Stimulated activated CD8-positive, alpha-beta memory T cell treated with anti-CD3 and anti-CD28 coated beads, Interleukin-2, amount 100 ng/mL, for 1 hour (primary cell): ENCODE measurements at places on chromosomes 2 and 18.

- no peak for DNase-seq
These were observed 181.9 kb downstream of the MREG start for GRCh38 chr2:215831296-215831913.

DNA sequence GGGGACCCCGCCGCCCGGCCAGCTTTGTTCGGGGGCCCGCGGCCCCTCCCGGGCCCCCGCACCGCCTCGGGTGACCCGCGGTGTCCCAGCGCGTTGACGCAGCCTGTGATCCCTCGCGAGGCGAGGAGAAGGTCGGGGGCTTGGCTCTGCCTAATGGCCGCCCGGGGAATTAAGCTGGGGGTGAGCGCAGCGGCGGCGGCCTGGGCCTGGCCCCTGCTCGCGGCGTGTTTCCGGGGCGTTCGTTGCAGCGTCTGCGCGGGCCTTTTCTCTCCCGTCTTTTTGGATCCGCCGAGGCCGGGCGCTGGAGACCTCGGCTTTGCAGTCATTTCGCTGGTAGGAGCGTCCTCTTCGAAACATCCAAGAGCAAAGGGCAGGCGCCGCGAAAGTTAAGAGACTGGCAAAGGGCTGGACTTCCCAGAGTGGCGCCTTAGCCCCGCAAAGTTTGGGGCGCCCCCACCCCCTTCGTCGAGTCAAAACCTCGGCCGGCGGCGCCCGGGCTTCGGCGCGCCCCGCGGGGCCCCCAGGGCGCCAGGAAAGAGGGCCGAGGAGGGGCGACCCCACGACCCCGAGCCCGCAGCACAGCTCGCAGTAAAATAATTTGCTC lies 1.3 kb downstream of the SALL3 start:
- DNase-seq = no peak

GRCh38 chr2:242031481-242032019 lies 162.0 kb downstream of the RTP5 start:
- DNase-seq = peak; percentile 37

GRCh38 chr2:168772704-168773103 lies 29.7 kb upstream of the NOSTRIN start:
- DNase-seq = no peak

DNA sequence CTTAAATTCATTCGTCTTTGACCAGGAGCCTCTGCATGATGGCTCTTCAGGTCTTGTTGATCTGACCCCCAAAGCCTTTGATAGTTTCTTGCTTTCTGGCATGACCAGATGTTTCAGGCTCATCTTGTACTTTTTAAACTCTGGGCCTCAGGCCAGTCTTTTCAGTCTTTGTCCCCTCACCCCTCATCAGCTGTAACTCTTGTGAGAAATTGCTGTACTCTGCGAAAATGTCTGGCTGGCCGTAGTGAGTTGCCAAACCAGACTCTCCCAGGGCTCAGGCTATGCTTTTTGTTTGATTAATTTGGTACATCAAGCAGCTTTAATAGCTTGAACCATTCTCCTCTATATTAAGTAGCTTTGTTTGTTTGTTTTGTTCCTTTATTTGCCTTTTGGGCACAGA lies 75.9 kb downstream of the BABAM2 start:
- DNase-seq = no peak

- no peak for DNase-seq
These were observed 106.9 kb upstream of the RGPD4 start for GRCh38 chr2:107719836-107720235.

DNA sequence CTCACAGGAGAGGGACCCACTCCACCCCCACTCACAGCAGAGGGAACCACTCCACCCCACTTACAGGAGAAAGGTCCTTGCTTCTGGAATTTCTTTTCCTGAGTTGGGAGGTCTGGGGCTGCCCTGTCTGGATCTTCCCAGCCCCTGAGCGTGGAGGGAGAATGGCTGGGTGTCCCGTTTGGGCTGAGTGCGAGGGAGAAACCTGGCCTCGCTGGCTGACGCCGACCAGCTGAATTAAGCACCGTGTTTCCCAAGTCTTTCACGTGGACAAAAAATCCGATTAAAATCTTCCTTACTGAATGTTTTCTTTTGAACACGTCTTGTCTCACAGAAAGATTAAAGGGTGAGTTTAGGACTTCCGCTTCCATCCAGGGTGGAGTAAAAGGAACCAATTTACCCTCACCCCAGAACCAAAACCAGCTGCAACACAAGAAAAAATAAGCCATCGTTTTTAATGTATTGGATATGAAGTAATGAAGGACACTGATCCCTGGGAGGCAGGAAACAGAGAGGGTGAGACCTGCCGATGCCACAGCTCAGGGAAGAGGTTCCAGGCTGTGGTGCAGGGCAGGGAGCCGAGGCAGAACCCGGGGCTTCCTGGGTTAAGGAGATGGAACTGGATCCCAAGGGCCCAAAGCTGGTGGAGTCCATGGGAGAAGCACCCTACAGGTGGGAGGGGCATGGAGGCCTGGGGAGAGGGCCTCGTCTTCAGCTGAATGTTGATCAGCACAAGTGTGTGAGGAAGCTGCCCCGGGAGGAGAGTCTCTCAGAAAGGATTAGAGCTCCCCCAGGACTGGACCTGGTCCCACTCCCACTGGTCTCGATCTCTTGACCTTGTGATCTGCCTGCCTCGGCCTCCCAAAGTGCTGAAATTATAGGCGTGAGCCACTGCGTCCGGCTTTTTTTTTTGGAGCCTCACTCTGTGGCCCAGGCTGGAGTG lies 60.3 kb downstream of the RTP5 start:
- no peak for DNase-seq

- DNase-seq = no peak
These were observed 33.8 kb downstream of the SMC6 start for GRCh38 chr2:17719562-17720371.

GRCh38 chr2:236366397-236366796 lies 102.2 kb upstream of the ASB18 start:
- no peak for DNase-seq

DNA sequence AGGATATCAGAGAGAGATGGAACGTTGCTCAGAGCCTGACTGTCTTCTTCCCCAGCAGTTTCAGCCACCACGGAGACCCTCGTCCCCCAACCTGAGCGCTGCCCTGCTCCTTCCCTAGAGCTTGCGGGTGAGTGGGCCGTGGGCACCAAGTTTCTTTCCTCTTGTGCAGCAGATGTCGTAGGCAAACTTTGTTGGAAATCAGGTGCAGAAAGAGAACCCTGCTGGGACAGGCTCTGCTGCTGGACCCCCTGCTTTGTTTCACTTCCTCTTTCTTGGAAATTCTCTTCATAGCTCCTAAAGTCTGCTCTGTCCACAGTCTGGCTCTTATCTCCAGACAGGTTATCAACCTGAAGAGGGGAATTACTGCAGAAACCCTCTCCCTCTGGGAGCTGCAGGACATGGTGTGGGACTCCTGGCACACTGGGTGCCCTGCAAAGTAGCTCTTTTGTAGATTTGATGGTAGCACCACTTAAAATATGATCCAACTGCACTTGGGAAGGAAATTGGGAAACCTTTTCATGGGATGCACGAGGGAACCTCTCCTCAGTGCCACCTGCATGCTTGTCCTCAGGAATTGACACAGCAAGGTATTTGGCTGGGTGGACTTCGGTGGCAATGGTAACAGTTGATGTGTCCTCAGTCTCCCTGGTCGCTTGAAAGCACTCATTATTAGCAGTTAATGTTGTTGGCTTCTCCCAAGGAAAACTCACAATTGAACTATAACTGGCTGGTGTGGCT lies 92.2 kb downstream of the ALPK2 start:
- no peak for DNase-seq

DNA sequence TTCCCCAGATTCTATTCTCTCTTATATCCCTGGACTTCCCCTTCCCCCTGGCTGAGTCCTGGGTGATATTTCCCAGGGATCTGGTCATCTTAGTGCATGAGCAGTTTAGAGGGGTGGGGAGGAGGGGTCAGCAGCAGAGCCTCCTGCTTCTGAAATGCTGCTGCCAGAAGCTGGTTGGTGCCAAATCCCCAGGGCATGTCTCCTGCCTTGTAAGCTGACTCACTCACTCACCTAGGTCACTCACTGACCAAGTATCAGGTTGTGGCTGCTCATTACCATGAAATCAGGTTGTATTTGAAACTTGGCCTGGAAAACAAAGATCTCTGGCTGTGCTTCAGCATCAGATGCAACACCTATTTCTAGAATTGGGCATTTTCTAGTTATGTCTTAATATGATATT lies 14.3 kb downstream of the GPR39 start:
- DNase-seq = no peak

DNA sequence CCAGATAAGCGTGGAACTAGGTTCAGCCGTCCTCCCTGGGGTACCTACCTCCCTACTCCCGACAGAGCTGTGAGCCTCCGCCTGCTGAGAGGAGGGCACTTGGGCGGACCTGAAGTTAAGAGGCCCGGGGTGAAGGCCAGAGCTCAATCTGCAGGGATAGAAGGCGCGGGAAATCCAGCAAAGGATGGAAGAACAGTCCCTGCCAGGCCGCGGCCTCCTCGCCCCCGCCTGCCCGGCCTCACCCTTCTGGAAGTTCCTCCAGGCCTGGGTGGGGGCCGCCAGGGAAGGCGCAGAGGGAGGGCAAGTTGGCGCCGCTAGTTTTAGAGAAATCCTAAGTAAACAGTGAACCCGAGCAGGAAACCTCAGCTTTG lies 13.0 kb downstream of the EN1 start:
- no peak for DNase-seq

- DNase-seq = no peak
These were observed 888.6 kb upstream of the NRXN1 start for GRCh38 chr2:51920509-51920908.

GRCh38 chr2:215839309-215839708 lies 174.0 kb downstream of the MREG start:
- DNase-seq = no peak

DNA sequence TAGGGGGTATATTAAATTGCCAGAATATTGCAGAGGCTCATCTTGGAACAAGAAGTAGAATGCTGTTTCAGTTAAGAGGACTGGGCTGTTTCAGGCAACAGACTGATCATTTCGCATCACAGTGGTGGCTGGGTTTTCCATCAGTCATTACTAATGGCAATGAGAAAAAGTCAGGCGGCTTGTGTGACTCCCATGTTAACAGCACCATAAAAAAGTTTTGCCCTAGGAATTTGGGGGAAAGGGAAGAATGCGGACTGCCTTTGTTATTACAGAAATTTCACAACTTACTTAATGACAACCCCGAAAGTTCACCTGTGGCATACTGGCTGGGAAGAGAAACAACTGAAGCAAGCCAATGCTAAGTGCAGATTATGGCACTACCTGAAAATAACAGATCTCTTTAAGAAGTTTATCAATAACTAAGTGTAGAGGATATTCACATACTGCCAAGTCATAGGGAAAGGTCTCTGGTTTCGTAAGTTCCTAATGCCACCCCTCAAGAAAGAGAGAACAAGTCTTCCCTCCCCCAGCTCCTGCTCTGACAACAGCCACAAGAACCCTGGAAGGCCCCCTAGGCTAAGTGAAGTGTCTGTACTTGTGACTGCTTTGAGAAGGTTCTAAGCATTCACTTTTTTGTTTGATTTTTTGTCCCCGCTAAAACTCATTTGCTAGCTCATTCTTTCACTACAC lies 40.5 kb upstream of the AP1S3 start:
- DNase-seq = no peak

GRCh38 chr2:25419678-25420242 lies 78.0 kb upstream of the DNMT3A start:
- no peak for DNase-seq

GRCh38 chr18:75156139-75156750 lies 52.7 kb downstream of the PTGR3 start:
- DNase-seq = no peak

GRCh38 chr2:180227461-180227860 lies 220.4 kb upstream of the CWC22 start:
- DNase-seq = no peak

- DNase-seq = no peak
These were observed 103.9 kb upstream of the HS6ST1 start for GRCh38 chr2:128422571-128422970.

DNA sequence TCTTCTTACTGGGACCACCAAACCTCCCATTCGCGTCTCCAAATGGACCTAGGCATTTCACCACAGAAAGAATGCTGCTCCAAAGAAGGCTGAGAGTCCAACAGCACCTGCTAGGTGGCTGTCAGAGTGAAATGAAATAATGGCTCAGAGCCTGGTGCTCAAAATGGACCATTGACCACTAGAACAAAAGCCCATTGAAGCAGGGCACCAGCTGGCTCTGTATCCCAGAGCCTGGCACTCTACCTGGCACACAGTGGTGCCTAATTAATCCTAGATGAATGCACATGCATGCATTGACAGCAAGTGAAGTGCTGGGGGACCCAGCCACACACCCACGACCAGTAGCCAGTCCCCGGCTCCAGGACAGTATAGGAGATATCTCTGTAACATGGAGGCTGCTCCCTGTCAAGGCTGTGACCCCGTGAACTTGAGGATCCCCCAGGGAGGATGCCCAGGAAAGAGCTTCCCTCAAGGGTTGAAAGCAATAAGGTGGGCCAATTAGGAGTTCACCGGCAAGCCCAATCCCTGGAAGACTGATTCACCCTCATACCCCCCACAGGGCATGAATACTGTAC lies 261.3 kb downstream of the TNS1 start:
- DNase-seq = no peak

GRCh38 chr18:65544701-65545100 lies 206.1 kb upstream of the CDH7 start:
- DNase-seq = no peak

DNA sequence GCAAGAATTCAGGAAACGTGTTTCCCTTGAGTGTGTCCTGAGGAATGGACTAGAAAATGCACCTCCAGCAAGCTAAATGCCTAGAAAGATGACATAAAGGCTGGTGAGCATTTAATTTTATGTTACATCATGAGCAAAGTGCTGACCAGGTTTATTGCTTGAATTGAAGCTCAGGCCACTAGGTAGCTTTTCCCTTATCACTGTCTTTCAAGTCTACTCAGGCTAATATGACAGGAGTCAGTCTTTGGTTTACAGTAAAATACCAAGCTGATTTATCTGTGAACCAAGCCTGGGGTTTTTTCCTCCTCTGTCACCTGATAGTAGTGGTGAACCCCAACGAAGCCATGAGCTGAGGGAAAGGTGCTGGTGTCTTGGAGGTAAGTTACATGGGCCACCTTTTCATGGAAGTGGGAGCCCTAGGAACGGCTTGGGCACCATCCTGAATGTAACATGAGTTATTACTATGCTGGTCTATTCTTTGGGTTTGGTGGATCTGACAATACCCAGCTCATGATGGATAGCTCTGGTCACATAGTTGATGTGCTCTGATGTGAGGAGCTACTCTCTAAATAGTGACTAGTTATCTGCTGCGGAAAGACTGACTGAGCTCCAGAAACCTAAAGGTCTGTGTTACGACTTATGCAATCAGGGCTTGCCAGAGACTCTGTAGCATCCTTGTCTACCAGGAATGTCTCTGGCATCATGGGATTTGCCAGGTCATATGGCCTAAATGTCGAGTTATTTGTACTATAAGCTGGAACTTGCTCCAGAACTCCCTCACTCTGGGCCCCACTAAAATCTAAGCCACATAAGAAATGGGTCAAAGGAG lies 39.8 kb downstream of the NUP35 start:
- no peak for DNase-seq

- DNase-seq = no peak
These were observed 284.5 kb downstream of the PRKCE start for GRCh38 chr2:45935791-45936622.

GRCh38 chr2:160347269-160347863 lies 146.2 kb downstream of the RBMS1 start:
- no peak for DNase-seq
